ENCODE measurements at places on chromosomes 4 and X.
A peak's percentile ranks its signal among the peaks of the same experiment; 100 is the strongest.

- no peak for DNase-seq
These were observed 60.4 kb downstream of the CD40LG start for GRCh38 chrX:136708348-136708747.

DNA sequence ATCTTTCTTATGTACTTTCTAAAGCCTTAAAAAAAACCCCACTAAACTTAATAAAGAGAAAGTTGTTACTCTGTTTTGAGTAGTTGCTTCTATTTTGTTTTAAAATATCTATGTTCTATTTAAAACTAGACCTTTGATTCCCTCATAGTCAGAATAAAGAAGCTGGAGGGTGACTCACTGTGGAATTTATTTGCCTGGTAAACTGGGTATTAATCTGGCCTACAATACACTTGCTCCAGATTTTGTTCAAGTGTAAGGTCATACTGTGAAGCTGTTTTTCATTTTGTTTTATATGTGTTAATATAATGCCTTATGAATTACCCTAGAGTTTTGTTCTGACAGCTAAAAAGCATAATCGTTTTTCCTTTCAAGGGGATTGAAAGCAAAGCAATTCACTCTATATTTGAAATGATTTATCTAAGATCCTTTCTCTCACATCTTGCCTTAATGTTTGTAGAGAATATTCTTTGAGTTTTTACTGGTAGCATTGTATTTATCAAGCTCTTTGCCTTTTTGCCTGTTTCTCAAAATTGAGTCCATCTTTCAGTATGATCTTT, 277.4 kb upstream of the PITX2 start:
- DNase-seq, result no peak

- DNase-seq, result no peak
These were observed 40.3 kb downstream of the NHS start for GRCh38 chrX:17415242-17415810.

- peak; percentile 75 for DNase-seq
These were observed 741.8 kb upstream of the INTU start for GRCh38 chr4:126890994-126891393.

DNA sequence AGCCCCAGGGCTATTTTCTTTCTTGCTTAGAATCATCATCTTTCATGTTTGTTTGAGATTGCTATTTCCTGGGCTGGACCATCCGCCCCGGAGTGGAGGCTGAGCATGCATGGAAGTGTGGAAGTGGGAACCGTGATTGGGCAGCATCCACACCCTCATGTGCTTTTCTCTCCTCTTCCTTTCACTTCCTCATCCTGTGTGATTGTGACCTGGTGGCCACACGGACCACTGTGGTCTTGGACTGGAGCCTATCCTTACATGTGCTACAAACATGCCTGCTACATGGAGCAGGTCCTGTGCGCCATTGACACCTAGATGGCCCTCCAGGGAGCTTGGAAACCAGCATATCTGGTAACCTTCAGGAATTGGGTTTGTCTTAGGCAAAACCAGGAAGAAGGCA, 175.9 kb upstream of the LCORL start:
- no peak for DNase-seq

DNA sequence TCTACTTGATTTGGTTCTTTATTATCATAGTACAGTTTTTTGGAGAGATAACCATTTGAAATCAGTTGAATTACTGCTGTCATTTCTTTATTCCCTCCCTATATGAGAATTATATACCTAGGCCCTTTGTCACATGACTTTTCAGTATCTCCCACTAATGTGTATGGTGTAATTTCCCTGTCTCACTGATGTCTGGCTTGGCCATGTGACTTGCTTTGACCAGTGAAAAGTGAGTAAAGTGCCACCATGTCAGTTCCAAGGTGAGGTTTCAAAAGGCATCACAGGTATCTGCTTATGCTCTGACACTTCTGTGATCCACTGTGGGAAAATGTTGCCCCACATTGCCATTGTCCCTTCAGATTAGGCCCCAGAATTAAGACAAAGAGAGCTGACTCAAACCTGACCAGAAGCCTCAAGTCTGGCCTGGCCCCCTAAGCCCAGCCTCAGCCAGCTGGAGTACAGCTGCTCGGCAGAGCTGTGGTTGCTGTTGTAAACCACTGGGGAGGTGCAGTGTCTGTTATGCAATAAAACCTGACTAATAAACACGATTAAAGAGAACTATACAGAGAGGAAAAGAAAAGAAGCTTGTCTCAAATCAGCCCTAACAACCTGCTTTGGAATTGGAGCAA, 27.5 kb downstream of the SETD7 start:
- peak; percentile 80 for DNase-seq

DNA sequence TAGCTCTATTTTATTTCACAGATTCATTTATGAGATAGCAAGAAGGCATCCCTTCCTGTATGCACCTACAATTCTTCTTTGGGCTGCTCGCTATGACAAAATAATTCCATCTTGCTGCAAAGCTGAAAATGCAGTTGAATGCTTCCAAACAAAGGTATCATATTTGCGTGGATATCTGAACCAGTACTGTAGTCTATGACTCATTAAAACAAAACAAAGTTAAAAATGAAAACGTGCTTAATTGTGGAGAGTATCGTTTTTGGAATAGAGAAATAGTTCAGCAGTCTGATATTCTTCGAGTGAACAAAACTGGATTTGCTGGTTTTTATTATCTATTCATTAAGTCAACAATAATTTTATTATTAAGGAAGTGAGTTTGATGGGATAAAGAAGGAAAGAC, 6.3 kb downstream of the AFP start:
- DNase-seq, result no peak

DNA sequence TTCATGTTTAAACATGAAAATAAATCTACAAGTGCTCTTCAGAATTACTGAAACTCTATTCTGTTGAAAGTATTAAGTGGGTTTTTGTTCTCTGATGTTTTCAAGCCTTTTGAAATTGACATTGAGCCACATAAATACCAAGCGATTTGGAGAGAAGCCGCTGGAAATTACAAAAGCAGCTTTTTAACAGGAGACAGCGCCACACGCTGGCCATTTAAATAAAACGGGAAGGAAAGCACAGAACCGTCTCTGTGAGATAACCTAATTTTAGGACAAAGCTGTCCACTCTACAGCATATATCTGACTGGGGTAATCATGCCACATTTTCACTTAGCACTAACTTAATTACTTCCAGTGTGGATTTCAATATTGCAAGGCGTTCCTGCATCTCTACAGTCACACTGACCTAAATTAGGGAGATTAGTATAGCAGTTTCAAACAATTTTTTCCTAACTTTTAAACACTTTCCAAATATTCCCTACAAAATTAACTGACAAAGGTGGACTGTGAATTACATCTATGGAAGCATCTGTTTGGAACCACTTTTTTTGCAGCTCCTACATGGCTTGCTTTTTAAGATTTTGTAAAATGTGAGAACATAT, 6.8 kb upstream of the ANOS1 start:
- peak; percentile 80 for DNase-seq

GRCh38 chr4:27176881-27177280, 316.2 kb downstream of the STIM2 start:
- no peak for DNase-seq

DNA sequence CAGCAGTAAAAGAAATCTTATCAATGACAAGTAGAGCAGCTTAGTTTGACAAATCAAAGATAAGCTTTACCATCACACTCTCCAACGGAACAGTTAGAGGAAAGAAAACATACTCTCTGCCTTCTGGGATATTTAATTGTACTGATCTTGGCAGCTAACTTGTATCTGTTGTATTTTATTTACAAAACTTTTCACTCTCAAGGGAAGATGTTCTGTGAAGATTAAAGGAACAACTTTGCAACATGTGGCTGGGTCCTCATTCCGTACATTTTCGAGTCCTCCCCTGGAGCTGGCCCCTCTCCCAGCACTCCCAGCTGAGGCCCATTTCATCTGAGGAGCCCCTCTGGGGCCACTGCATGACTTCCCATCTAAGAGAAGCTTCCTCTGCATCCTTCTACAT, 74.4 kb downstream of the RPS3A start:
- peak; percentile 87 for DNase-seq

All from tongue (tissue), 3 donors.